Non-pigmented ciliary epithelial cell (primary cell): ENCODE measurements at places on chromosomes 1 and 21.

DNA sequence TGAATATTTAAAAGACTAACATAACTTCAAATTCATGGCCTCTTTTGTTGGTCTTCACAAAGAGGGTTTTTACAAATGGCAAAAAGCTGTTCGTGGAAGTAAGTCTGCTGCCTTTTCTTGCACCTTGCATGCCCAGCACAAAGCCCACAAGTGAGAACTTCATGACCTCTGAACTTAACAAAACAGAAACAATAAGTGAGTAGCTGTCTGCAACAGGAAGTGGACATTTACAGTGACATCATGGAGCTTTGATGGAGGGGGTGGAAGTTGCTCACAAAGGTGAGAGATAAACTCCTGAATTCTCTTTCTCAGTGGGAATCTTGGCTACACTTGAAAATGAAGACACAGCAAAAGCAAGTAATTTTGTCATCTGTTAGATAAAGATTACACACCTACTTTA, 303.3 kb upstream of the DEPDC1 start:
- no peak for DNase-seq

DNA sequence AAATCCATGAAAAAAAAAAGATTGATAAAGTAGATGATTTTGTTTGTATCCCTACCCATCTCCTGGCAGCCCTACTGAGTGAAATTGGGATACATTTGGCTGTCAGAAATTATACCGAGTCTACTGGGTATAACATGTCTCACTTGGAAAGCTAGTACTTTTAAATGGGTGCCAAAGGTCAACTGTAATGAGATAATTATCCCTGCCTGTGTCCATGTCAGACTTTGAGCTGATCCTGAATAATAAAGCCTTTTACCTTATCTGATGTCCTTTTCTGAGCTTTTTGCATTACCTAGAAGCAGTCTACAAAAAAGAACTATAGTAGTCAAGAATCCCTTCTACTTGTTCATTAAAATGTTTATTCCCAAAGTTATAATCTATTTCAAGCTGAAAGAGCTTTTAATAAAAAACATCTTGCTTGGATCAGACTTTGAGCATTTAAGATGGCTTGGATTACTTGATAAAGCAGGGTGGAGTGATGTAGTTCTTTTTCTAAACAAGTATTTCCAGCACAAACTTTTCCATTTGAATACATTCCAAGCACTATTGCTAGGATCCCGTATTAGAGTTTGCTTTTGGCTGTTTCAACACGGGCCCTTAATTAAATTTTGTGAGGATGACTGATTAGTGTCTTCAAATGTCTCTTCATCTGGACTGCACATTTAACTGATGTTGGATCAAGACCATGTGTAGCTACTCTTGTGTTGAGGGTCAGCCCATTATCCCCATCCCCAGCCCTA, 69.2 kb downstream of the DTL start:
- no peak for DNase-seq

DNA sequence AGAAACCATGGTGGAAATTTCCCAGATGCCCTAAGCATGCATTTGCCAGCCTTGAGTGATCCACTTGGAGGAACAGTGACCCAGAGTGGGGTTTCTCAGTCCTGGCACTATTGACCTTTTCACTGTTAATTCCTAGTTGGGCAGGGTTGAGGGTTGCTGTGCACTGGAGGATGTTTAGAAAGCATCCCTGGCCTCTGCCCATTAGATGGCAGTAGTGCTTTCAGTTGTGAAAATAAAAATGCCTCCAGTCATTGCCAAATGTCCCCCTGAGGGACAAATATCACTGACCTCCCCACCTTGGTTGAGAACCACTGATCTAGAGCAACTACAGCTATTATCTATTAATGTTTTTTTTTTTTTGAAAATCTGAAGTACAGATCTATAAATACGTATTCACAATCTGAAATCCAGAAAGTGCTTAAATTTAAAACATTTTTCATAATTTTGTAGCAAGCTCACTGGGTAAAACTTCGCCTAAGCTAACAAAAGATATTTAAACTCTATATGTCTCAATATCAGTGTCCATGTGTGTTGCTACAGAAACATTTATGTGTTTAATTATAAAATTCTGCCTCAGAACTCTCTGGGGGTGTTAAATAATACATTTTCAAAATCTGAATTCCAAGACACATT, 27.3 kb downstream of the F3 start:
- no peak for DNase-seq

DNA sequence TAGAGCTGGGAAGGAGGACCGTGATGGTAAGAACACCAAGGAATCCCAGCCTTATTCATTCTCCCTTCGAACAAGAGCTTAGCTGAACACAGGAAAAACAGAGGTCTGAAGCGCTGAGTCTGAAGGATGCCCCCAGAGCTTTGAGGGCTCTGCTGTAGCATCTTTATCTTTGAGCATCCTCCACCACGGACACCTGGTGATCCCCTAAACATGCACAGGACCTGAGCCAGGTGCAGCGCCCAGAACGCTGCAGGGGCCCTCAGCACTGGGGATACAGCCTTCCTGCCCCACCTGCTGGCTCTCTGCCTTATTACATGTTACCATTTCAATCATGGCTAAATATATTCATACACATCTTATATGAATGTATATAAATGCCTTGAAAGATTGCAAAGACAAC, 7.7 kb upstream of the GPATCH4 start:
- DNase-seq: no peak

DNA sequence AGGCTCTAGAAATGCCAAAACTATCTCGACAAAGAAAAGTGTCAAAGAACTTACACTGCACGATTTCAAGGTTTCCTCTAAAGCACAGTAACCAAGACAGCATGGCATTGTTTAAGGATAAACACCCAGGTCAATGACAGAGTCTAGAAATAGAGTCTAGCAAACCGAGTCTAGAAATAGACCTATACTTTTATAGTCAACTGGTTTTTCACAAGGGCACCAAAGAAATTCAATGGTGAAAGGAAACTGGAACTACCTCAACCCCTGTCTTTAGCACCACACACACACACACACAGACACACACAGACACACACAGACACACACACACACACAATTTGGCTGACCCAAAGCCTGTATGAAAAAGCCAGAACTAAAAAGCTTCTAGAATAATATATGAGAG, 67.1 kb upstream of the PGBD5 start:
- no peak for DNase-seq

DNA sequence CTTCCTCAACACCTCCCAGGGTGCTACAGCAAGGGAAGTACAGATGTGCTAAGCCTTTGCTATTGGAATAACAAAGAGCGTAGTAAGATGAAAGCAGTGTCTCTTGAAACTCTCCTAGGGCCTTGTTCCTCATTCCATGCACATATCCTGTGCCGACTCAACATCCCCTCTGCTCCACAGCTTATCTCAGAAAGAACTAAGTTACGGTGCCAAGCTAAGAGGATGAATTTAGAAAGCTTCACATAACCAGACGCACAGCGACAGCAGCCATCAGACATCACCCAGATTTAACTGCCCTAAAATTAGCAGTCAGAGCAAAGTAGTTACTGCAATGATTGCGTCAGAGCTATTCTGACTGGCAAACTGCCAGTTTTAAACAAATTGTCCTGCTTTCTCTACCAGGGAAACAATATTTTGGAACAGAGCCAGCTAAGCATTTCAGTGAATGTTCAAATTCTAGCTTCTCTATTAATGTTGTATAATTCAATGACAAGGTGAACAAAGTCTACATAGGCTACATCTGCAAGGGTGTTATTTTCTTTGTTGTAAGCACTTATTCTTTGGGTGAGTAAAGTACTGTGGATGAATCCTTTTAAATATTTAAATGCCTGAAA, 9.5 kb downstream of the SIPA1L2 start:
- no peak for DNase-seq

- no peak for DNase-seq
Measured at GRCh38 chr1:8864713-8865344, 13.7 kb downstream of the ENO1 start.

- no peak for DNase-seq
Measured at GRCh38 chr1:61520401-61520800, 204.5 kb downstream of the TM2D1 start.

DNA sequence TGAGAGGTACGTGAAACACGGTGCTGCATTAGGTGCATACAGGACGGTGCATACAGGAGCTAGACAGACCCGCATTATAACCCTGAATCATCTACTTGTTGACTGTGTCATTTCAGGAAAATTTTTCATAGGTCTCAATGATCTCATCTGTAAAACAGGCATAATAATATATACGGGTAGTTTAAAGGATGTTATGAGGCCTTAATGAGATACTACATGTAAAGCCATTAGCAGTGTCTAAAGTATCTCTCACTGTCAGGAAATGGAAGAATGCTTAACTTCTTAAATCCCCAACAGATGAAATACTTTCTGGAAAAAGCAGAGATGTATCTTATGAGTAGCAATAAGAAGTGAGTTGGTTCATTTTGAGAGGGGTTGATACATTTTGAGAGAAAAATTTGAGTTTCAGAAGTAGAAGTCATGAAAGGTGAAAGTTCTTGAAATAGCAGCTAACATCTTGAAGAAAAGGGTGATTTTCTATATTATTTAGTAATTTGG, 669.6 kb downstream of the PTPRC start:
- no peak for DNase-seq

- peak; percentile 67 for DNase-seq
Measured at GRCh38 chr21:35578347-35578782, 482.0 kb downstream of the SETD4 start.

GRCh38 chr1:172414331-172414730, 6.2 kb upstream of the C1orf105 start:
- DNase-seq: peak; percentile 27

- DNase-seq: no peak
Measured at GRCh38 chr1:39828734-39829133, 40.1 kb upstream of the BMP8B start.

DNA sequence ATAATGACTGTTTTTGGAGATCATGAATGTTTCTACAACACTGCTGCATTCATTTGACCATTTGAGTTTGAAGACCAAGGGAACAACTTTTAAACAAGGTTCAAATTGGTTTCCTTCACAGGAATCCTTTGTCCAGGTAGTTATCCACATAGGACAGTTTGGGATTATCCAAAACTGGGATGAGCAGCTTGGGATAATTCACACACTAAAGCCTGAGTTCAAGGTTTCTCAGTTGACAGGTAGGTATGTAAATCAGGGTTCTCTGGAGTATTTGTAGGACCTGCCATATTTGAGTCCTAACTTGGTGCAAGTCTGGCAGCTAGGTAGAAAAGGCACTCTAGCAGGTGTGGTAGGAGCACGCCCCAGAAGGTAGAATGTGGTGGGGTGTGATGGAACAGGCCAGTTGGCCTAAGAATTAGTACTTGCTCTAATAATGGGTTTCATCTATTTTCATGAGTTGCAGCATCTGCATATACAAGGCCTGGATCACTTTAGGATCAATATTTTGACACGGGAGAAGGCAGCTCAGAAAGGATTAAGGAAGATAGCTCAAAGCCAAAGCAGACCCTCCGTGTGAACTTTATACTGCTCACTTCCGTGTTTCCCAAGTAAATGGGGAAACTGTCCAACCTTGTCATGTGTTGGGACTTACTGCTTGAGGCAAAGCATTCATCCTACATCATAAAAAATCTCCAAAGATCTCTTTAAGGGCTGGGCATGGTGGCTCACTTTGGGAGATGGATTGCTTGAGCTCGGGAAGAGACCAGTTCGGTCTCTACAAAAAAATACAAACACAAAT, 14.1 kb upstream of the RAB42 start:
- no peak for DNase-seq

DNA sequence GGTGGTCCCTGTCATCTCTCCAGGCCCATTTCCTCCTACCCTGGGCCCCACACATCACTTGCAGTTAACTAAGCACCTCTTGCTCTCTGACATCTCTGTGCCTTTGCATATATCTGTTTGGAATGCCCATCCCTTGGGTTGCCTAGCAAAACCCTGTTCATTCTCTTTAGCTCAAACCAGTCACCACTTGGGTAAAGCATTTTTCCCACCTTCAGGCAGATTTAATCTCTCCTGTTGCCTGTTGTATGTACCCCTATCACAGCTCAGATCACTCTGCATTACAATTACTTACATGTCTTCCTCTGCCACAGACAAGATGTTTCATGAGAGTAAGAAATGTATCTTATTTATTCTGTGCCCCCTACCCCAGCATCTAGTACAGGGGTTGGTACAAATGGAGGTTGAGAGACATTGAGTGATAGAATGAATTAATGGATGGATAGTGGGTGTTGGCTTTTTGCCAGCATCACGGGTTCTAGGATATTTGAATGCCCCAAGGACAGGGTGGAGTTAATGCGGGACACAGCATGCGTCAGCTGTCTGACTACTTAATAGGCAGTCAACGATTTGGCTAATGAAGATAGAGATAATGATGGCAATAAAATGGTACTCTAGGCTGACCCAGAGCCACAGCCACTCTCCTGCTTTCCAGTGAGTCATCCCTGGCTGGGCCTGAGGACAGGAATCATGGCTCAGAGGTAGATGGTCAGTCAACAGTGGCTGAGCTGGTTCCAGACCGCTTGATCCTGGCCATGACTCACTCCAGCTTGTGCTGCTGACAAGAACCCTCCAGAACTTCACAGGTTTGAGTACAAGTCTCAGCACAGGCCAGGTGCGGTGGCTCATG, 6.5 kb downstream of the NR0B2 start:
- peak; percentile 69 for DNase-seq

- no peak for DNase-seq
Measured at GRCh38 chr1:113442131-113442530, 51.8 kb downstream of the MAGI3 start.

GRCh38 chr1:117179471-117179870, 31.3 kb downstream of the VTCN1 start:
- no peak for DNase-seq

GRCh38 chr1:58754073-58754613, 29.7 kb downstream of the JUN start:
- no peak for DNase-seq

DNA sequence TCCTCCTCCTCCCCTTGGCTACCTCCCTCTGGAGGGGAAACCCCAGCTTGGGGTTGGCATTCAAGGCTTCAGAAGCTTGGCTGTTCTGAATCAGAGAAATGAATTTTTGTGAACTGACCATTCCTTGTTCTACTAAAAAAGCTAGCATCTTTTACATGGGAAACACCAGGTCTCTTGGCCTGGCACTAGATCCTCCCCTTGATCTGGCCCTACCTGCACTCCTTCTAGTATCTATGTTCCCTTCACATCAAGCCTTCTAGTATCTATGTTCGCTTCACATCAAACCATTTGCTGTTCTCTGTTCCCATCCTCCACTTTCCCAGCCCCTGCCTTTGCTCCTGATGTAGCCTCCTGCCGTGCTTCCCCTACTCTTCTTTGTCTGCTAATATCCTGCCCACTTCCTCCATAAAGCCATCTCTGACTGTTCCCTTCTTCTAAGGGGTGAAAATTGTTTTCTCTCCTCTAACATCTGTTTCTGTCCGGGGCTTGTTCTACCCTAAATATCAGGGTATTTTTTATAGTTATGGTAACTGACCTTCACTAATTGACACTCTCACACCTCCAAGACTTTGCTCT, 25.8 kb downstream of the FAM151A start:
- no peak for DNase-seq

DNA sequence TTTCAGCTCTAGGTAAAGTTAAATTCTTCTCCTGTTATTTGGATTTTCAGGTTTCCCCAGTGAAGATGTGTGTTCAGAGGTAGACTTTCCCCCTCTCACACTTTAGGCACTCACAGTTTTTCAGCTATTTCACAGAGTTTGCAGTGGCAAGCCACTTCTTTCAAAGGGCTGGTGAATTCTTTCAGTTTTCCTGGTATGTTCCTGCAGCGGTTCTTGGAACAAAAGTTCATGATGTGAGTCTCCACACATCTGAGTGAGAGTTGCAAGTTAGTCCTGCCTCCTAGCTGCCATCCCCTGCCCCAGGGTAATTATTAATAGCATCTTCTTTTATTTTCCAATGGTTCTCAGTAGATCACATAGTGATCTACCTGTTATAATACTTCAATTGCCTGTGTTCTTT, 27.3 kb upstream of the CD84 start:
- no peak for DNase-seq
